ENCODE measurements at places on chromosomes 16 and 17.

- no peak for DNase-seq
Measured at GRCh38 chr16:72787130-72787513, 260.8 kb downstream of the ZFHX3 start.

DNA sequence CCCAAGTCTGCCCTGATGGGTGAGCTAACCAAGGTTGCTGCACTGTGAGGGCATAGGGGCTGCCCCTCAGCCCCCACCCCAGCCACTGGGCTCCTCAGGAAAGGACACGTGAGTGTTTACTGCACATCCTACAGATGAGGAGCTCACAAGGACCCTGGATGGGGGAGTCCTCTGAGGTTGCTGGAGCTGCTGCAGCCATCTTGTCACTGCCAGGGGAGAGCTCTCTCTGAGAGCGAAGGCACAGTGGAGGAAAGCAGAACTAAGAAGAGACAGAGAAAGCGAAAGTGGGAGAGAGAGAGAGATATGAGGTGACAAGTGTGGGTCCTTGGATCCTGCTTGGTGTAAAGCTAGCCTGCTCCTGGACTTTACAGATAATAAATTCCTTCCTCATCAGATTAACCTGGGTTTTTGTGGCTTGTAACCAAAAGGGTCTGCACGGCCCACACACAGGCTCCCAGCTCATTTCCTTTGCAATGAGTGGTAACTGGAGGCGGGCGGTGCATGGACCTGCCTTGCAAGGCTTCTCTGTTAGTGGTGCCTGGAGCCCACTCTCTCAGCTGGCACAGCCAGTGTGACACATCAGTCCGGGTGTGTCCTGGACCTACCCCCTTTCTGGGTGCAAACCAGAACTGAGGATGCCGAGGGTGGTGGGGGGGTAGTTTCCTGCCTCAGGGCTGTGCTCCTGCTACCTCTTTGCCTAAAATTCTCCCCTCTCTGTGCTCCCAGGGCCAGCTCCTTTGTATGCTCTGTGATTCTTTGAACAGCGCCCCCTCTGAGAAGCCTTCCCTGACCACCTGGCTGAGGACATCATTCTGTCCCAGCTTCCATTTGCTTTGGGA is 14.2 kb downstream of the SNX20 start:
- DNase-seq, result peak; percentile 73

DNA sequence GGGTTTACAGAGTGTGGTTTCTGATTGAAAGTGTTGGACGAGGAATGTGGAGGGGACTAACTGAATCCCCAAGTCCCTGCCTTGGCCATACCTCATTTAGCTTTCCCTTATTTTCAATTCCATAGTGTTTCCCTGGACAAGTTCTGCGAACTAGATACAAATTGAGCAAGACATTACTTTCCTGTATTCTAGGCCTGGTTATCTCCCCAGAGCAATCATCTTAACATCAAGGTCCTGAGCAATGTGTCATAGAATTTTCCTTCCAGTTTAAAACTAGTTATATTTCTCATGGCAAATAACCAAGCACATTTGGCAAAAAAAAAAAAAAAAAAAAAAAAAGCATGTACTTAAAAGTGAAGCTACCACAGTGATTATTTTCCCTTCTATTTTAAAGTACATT is 330.1 kb downstream of the CDH11 start:
- DNase-seq, result no peak

DNA sequence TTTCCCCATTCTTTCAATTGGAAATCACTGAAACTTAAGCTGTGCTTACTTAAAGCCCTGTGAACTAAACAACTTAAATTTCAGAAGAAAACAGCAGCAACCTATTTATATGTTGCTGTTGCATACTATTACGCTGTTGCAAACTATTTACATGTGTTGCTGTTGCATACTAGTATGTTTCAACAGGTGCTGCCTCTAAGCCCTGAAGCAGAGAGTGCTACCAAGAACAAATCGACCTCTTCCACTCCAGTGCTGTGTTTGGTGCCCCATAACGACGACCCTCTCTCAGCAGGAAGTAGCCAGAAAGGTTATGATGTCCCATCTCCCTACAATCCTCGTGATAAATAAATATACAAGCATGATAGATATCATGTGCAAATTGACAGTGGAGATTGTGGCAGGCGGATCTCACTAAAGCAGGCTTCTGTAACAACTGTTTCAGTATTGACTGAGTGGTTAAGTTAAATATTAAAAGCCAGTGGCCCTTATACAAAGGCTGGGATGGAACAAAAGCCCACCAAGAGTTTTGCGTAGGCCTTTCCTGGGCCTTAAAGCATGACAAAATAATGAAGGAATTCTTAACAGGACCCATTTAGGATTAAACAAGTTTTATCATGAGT is 5.7 kb upstream of the SCPEP1 start:
- no peak for DNase-seq

DNA sequence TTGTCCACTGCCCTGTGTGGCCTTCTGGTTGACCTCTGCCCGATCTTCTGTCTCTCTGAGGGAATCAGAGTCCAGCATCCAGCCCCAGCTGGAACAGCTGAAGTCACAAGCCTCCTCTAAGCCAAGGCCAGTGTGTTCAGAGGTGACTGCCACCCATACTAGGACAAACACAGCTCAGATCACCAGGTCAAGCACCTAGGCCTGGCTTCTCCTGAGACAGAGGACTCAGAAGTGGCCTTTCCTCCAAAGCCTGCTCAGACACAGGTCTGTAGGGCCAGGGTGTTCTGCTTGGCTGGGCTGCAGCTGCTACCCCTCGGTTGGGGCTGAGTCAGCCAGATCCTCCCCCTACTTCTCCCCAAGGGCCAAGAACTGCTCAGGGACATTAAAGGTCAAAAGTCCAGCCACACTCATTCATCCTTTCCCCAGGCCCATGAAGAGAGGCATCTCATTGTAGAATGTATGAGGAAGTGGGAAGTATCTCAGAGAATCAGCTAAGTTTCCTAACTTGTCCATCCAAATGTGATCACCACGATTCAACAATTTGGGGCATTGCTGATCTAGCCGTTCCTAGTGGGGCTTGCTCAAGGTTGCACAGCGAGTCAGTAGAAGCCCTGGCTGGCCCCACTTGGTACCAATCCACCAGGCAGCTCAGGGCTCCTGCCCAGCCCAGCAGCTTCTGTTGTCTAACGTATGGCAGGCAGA is 7.6 kb downstream of the SLC46A1 start:
- DNase-seq, result no peak

GRCh38 chr17:31492880-31493655 is 101.6 kb downstream of the RAB11FIP4 start:
- peak; percentile 83 for DNase-seq
